SK-N-SH treated with all-trans-retinoic acid at 6 μM for 48 hours (cell line): ENCODE measurements at places on chromosomes 7 and 10.

DNA sequence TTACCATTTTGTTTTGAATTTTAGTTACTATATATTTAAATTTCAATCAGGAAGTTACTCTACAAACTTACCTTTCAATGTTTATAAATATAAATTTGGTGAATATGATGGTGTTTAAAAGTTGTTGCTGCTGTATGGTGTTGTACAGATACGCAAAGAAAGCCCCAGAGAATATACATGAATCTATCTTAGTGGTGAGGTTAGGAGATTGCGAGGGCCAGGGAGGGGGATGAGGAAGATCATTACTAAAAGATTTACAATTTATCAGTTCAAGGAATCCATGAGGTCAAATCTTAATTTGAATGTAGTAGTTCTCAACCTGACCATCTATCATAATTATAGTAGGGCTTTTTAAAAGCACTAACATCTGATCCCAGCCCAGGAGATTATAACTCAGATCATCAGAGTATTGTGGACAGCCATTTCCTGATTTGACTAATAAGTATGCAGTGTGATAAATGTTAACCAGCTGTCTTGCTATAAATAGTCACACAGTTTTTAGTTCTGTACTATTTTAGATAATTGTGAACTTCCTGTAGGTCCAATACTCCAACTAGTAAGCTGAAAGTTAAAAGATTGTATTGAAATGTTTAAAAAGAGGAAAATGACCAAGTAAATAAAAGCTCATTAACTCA is 23.6 kb downstream of the FAM3C start:
- peak; percentile 59 for ATAC-seq

- ATAC-seq = no peak
Measured at GRCh38 chr10:97770255-97770654, 1.5 kb downstream of the SFRP5 start.

DNA sequence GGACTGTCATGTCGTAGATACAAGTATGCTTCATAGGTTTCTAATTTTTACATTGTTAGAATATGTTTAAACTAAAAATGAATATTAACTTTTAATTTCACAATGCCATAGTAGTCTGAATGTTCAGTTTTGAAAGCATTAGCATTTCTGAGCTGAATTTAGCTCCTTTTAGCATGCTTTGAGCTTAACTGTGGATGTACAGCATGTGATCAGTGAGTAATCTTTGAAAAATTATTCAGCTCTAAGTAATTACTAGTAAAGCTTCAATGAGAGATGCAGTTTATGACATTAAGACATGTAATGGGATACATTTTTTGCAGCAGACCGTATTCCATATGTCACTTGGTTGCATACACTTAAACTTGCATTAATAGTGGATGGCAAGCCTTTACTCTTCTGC is 114.1 kb upstream of the WNT16 start:
- no peak for ATAC-seq

DNA sequence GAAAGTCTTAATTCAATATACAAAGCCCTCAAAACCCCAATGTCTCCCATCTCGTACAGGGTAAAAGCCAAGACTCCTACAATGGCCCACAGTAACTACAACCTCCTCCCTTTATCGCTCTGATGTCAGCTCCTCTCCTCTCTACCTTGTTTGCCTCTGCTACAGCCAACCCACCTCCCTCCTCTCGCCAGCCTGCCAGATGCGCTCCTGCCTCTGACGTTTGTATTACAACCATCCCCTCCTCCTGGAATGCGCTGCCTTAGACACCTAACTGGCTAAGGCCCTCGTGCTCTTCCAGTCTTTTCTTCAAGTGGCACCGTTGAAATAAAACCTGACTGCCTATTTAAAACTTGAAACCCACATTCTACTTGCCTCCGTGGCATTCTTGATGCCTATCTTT is 115.3 kb upstream of the MYO3A start:
- no peak for ATAC-seq

GRCh38 chr10:43070121-43071085 is 6.5 kb upstream of the RET start:
- no peak for ATAC-seq

- no peak for ATAC-seq
Measured at GRCh38 chr10:98088186-98088971, 46.1 kb upstream of the R3HCC1L start.

GRCh38 chr7:55046582-55047342 is 27.9 kb downstream of the EGFR start:
- ATAC-seq = no peak

GRCh38 chr10:28585076-28585475 is 52.2 kb downstream of the WAC start:
- ATAC-seq = no peak

- no peak for ATAC-seq
Measured at GRCh38 chr7:80934321-80934720, 15.5 kb upstream of the SEMA3C start.

- no peak for ATAC-seq
Measured at GRCh38 chr10:124698545-124699469, 45.4 kb downstream of the FAM53B start.

GRCh38 chr7:50317221-50317678 is 12.7 kb downstream of the IKZF1 start:
- ATAC-seq = no peak

GRCh38 chr7:53095731-53096501 is 60.5 kb downstream of the POM121L12 start:
- no peak for ATAC-seq

DNA sequence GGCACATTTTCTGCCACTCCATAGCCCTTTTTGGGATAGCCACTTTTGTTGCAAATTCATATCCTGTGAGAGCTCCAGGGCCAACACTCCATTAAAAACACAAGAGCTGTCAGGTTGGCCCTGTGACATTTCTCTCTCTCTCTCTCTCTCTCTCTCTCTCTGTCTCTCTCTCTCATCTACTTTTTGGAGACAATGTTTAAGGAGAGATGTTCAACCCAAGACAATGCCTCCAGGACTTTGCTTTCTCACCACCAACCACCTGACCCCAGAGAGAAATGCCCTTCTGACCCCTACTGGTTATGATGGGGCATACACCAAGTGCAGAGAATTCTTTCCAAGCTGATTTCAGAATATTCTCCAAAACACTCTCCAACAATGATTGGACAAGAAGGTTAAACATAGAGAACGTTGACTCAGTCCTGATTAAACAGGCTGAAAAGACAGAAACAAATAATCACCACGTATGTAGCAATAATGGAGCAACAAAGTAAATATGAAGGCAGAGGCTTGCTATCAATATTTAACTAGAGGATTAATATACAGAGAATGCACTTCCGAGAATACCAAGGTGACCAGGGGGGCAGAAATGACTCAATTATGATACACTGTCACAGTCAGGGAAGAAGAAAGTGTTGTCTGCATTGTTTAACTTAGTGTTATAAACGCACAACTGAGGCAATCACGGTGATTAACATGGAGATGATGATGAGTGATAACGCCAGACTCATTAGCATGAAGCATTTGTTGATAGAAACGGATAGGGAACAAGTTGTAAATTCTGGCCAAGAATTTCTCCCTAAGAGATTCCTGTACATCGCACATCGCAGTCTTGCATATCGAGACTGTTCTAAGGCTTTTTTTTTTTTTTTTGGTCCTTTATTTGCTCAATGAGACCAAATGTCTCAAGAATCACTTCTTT is 178.5 kb downstream of the NRP1 start:
- ATAC-seq = peak; percentile 94

DNA sequence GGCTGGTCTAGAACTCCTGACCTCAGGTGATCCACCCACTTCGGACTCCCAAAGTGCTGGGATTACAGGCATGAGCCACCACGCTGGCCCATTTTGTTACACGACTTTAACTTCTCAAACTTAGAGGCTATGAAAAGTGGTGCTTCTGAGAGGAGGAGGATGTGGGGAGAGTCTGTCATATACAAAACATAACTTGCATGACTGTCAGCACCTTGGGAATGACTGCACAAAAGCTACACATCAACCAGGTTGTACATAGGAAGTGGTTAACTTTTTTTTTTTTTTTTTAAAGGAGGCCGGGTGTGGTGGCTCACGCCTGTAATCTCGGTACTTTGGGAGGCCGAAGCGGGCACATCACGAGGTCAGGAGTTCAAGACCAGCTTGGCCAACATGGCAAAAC is 43.4 kb upstream of the GSDME start:
- ATAC-seq = no peak

DNA sequence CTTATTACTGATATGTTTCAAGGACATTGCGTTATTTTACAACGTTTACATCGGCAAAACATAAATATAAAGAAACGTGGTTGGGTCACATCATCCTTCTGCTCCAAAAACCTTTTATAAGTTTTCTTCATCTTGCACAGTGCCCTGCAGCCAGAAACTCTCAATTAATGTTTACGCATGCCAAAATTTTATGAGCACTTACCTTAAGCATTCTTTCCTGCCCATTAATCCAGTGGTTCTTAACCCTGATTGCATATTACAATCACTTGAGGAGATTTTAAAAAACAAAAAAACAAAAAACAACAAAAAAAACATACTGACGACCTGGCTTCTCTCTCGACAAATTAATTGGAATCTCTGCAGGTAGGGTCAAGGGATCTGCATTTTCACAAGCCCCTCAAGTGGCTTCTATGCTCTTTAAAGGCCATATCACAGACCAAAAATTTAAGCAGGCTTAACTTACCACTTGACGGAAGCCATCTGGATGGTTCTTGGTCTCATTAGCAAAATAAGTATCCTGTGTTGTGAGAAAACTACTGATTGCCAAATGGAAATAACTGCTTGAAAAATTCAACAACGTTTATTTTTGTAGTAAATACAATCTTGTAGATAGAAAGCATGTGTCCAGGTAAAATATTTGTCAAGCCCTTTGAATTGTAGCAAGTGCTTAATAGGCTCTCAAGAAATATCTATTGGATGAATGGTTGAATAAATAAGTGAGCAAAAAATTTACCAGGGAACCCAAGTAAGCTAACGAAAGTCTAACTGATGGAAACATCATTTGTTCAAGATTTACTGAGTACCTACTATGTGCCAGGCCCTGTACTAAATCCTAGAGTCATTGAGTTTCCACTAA is 30.9 kb upstream of the SLC16A12 start:
- ATAC-seq = no peak

- no peak for ATAC-seq
Measured at GRCh38 chr10:3471472-3471871, 298.9 kb upstream of the PITRM1 start.

DNA sequence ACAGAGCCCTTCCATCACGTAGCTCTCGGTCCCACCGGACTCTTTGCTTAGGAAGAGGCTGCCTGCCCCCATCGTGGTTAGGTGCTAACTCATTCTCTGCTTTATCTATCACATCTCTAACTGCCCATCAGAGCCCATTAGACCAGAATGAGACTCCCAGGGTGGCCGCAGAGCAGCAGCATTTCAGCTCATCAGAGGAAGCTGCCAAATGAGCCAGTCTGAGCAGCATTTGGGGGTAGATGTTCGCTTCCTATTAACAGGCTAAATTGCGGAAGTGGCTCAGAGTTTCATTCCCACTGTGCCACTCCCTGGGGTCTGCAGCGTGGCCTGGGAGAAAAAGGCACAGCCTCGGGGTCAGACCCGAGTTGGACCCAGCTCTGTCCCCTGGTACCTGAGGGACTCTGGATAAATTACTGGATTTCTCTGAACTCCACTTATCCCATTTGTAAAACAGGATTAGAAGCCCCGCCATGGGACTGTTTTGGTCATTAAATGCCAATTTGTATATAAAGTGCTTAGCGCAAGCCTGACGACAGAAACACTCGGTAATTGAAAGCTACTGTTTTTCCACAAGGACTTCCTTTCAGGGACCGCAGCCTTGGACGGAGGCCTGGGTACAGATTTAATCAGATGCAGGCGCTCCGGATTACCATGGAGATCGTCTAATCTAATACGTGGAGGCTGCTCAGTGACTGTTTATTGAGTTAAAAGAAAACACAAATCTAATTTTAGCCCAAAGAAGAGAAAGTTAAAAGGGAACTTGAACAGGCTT is 73.8 kb upstream of the PRLHR start:
- ATAC-seq = peak; percentile 92

- peak; percentile 99 for ATAC-seq
Measured at GRCh38 chr7:30412782-30413504, 65.6 kb downstream of the NOD1 start.

- ATAC-seq = no peak
Measured at GRCh38 chr10:61959814-61960213, 58.3 kb downstream of the ARID5B start.
